ENCODE measurements at places on chromosomes 16 and 17. TPM values are rescaled to one million over a fixed set of nuclear protein-coding genes. Genes with fewer than 3 reads are reported as not detected.
A peak's percentile ranks its signal among the peaks of the same experiment; 100 is the strongest.

DNA sequence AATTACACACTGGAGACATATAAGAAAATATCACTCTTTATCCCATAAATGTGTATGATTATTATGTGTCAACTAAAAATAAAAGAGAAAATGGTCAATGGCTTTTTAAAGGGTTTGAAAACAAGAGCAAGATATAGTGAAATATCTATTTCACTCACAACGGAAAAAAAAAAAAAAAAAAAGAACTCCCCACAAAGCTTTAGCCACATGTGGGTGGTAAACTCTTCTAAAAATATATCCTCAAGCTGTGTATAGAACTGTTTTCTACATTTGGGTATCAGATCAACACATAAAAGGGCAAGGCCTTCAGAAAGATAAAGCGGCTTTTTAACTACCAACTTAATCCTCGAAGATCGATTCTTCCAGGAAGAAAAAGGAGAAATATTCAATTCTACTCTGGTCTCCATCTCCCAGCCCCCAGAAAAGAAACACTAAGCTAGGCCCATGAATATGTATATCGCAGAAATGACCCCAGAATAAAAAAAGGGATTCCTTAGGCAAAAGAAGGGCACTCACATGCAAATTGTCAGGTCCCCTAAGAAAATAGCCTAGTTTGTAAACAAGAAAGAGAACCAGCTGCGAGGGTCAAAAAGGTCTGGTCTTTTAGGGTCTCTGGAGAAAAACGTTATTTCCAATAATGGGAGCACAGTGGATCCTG is 4.4 kb downstream of the LITAF start:
- peaks cover 7% of the 10 kb centered on the region for H3K4me1 ChIP-seq
- H3K27ac ChIP-seq: peak overlapping the region; percentile 90
- no peaks in the 10 kb centered on the region for H3K27me3 ChIP-seq
- DNase-seq: no peak
- H3K4me3 ChIP-seq: peak overlapping the region; percentile 1

DNA sequence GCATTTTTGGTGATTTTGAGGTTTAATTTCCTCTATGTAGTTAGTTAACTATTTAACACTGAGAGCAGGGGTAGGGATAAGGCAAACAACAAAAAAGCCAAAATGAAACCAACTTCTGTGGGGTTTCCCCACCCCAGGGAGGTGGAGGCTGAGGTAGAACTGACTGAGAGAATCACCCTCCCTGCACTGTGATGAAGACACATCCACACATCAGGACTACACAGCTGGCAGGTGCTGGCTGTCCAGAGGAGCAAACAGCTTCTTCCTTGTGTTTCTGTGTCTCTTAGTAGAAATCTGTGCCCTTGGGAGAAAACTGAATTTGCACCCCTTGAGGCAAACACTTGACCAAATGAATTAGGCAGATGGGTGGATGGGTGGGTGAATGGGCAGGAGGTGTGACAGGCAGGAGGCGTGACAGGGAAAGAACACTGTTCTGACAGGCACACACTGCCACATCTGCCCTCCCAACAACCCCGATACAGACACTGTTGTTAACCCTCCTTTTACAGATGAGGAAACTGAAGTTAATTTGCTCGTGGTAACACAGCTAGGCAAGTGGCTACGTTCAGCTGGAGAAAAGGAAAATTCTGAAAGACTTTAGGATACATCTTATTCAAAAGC is 62.9 kb upstream of the AMZ2 start:
- DNase-seq: no peak
- H3K4me1 ChIP-seq: no peaks in the 10 kb centered on the region
- H3K27ac ChIP-seq: no peak overlapping the region
- H3K27me3 ChIP-seq: no peaks in the 10 kb centered on the region

DNA sequence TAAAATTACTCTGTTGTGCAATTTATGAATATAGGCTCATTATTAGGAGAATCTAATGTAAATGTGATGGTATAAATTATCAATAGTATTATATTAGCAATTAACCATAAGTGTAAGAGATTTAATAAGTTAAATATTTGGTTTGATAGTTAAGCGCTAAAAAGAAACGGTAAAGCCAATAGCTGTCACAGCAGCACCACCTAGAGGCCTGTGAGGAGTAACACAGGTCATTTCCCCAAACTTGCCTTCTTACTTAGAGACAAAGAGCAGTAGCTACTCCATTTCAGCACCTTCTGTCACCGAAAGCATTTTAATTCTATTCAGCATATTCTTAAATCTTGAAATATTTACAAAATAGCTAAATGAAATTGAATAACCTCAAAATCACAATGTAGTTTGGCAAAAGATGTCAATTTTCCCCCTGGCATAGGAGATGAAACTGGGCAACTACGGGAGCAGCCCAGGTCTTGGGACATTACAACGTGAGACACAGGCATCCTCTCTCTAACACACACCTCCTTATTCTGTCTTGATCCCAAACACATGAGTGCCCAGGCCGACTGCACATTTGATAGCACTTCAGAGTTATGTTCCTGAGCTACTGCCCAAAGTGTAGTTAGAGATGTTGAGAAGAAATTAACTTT is 14.3 kb upstream of the DYNLRB2 start:
- no peaks in the 10 kb centered on the region for H3K36me3 ChIP-seq
- no peak overlapping the region for H3K4me3 ChIP-seq
- DNase-seq: no peak

GRCh38 chr16:50235581-50235980 is 30.8 kb upstream of the ADCY7 start:
- no peak overlapping the region for H3K4me3 ChIP-seq
- no peaks in the 10 kb centered on the region for H3K27me3 ChIP-seq
- no peak overlapping the region for H3K27ac ChIP-seq
- DNase-seq: no peak

GRCh38 chr16:67399749-67400704 is 6.7 kb upstream of the TPPP3 start:
- H3K4me3 ChIP-seq: no peak overlapping the region
- H3K27me3 ChIP-seq: no peaks in the 10 kb centered on the region
- no peak for DNase-seq
- no peaks in the 10 kb centered on the region for H3K36me3 ChIP-seq

CCL8 gene
- not detected for total RNA-seq

GRCh38 chr16:50694206-50694605 is 800 bp downstream of the NOD2 start:
- no peak for DNase-seq
- H3K4me1 ChIP-seq: no peaks in the 10 kb centered on the region
- no peaks in the 10 kb centered on the region for H3K36me3 ChIP-seq
- H3K27ac ChIP-seq: no peak overlapping the region
- H3K4me3 ChIP-seq: no peak overlapping the region
- H3K27me3 ChIP-seq: no peaks in the 10 kb centered on the region

GRCh38 chr16:610513-611381 is 20.0 kb upstream of the WFIKKN1 start:
- H3K27ac ChIP-seq: no peak overlapping the region
- no peaks in the 10 kb centered on the region for H3K27me3 ChIP-seq

KCNJ18 gene
- not detected for total RNA-seq

ST6GALNAC2 gene
- total RNA-seq: 7.4 TPM

- no peaks in the 10 kb centered on the region for H3K36me3 ChIP-seq
- no peak for DNase-seq
- H3K4me1 ChIP-seq: no peaks in the 10 kb centered on the region
- H3K27ac ChIP-seq: no peak overlapping the region
Observed at GRCh38 chr16:15509593-15510535, 75.5 kb downstream of the BMERB1 start.

- no peak overlapping the region for H3K4me3 ChIP-seq
- no peak for DNase-seq
- H3K27me3 ChIP-seq: no peaks in the 10 kb centered on the region
Observed at GRCh38 chr16:86029131-86029741, 130.3 kb downstream of the IRF8 start.

DNA sequence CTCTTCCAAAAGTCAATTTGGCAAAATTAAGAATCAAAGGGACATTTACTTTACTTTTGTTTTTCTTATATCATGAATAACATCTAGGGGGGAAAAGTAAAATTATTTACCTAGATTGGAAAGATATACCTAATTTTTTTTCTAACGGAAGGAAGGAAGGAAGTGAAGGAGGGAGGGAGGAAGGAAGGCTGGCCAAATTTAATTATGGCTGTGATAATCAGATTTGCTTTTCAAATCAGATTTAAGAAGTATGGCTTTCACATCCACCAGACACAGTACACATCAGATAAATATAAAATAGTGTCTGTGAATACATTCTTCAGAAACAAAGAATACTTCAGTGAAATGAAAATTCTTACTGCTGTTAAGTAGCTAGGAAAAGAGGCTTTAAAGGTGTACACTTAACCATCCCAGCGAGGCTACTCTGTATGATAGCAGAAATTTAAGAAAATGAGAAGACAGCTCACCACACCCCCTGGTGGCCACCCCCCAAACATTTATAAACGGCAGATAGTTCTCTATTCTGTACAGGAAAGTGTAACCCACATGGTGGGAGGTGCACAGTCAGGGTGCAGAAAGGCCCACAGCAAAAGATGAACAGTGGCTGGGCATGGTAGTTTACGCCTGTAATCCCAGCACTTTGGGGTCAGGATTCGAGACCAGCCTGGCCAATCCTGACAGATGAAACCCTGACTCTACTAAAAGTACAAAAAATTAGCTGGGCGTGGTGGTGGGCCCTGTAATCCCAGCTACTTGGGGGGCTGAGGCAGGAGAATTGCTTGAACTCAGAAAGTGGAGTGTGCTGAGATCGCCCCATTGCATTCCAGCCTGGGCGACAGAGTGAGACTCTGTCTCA is 150.8 kb downstream of the SSH2 start:
- no peak overlapping the region for H3K27ac ChIP-seq
- DNase-seq: no peak
- H3K36me3 ChIP-seq: no peaks in the 10 kb centered on the region
- no peaks in the 10 kb centered on the region for H3K4me1 ChIP-seq
- H3K27me3 ChIP-seq: no peaks in the 10 kb centered on the region

DNA sequence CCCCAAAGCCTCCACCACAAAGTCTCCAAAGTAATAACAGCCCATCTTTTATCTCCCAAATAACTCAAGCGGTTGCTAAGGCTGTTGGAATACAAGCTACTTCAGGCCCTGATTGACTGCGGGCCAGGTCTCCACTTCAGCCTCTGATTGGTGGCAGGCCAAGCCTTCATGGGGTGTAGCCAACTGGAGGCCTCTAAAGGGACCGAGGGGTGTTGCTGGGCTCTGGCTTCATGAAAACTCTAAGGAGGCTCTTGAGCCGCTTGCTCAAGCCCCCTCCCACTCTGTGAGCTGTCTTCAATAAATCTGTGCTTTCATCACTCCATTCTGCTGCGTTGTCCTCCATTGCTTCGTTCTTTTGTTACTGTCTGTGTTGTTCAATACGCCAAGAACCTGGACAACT is 487.2 kb downstream of the XYLT1 start:
- no peak overlapping the region for H3K4me3 ChIP-seq
- no peak for DNase-seq
- H3K36me3 ChIP-seq: no peaks in the 10 kb centered on the region
- H3K4me1 ChIP-seq: no peaks in the 10 kb centered on the region
- H3K27me3 ChIP-seq: no peaks in the 10 kb centered on the region

ESRP2 gene
- total RNA-seq: 25.2 TPM

TEPSIN gene
- total RNA-seq: 30.7 TPM

DNA sequence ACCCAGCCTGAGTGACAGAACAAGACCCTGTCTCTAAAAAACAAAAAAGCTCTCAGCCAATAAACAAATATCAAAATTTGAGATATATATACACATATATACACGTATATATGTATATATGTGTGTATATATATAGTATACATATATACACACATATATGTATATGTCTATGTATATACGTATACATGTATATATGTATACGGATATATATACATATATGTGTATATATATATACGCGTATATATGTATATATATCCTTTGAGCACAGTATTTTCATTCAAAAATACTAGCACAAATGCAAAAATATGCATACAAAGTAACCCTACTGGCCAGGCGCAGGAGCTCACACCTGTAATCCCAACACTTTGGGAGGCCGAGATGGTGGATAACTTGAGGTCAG is 13.0 kb downstream of the MTMR4 start:
- H3K27ac ChIP-seq: no peak overlapping the region
- no peak overlapping the region for H3K4me3 ChIP-seq
- H3K4me1 ChIP-seq: no peaks in the 10 kb centered on the region

- peak; percentile 60 for DNase-seq
- H3K27me3 ChIP-seq: no peaks in the 10 kb centered on the region
- no peak overlapping the region for H3K4me3 ChIP-seq
- H3K27ac ChIP-seq: no peak overlapping the region
- no peaks in the 10 kb centered on the region for H3K36me3 ChIP-seq
- H3K4me1 ChIP-seq: peaks cover 21% of the 10 kb centered on the region
Observed at GRCh38 chr16:57688987-57689761, 5.4 kb upstream of the DRC7 start.

DNA sequence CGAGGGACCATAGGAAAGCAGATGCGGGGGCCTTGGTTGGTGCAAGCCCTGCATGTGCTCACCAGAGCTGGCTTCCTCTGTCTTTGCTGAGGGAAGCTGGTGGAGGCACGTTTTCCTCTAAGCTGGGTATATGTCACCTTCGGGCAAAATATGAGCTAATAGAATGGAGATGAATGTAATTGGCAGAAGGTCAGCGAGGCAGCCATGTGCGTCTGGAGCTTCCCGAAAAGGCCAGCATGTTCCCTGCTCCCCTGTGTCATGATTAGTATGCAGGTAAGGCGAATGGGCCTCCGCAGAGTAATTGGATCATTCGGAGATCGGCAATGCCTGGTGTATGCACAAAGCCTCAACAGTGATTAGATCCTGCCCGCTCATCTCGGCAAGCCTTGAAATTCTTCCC is 806.2 kb upstream of the EEF2KMT start:
- H3K4me3 ChIP-seq: no peak overlapping the region
- H3K36me3 ChIP-seq: no peaks in the 10 kb centered on the region
- no peaks in the 10 kb centered on the region for H3K27me3 ChIP-seq
- no peak for DNase-seq

VASN gene
- total RNA-seq: 9.0 TPM

PGAP6 gene
- 53.1 TPM for total RNA-seq

- no peaks in the 10 kb centered on the region for H3K27me3 ChIP-seq
- no peak overlapping the region for H3K27ac ChIP-seq
- H3K4me3 ChIP-seq: no peak overlapping the region
- no peaks in the 10 kb centered on the region for H3K4me1 ChIP-seq
- no peak for DNase-seq
Observed at GRCh38 chr16:77850636-77851333, 62.4 kb downstream of the VAT1L start.

DNA sequence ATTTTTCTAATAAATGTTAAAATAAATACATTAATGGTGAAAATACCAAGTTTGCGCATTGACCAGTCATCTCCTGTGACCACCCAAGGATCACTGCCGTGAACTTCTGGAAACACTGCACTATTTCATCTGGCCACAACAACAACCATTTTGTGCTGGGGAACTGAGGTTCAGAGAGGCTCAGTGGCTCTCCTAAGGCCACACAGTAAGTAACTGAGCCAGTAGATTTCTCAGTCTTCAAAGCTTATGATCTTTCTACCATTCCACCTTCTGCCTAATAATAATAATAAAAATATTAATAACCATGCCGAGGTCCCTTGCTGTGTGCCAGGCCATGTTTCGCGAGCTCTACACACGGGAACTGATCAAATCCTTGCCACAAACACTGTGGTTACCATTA is 182.0 kb downstream of the IRF8 start:
- no peak overlapping the region for H3K27ac ChIP-seq
- no peak for DNase-seq
- H3K4me1 ChIP-seq: no peaks in the 10 kb centered on the region

Measured in pancreas (tissue), 10 donors.